ENCODE measurements at places on chromosomes 1 and 21.

DNA sequence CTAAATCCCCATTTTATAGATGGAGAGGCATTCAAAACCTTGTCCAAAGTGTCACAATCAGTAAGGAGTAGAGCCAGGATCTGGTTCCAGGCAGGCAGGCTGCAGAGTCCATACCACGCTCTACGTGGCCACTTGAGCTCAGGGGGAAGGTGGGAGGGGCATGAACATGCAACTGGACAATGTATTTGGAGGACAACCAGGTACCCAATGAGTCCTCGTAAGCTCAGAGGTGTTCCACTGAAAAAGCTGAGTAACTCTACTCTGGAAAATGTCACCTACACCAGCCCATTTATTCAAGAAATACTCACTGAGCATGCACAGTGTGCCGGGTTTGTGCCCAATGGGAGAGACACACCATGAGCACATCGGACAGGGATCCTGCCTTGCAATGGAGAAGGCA lies 11.2 kb upstream of the GUCA2B start:
- no peak for DNase-seq

DNA sequence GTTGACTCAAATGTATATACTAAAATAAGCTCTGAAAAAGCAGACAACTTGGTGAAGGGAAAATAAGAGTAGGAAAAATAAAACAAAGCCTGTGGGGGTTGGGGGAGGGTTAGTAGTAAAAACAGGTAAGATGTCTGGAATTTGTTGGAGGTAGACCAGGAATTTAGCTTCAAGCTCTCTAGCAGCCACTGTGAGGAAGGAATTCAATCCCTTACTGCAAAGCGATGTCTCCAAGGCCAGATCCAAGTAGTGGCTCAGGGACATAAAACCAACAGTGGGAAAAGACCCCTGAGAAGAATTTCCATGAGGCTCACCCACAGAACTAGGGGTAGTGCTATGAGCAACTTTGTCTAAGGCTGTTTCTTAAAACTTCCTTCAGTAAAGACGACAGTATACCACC lies 7.8 kb downstream of the ANGPTL7 start:
- DNase-seq, result no peak

- no peak for DNase-seq
These were observed 120.2 kb upstream of the KCNE2 start for GRCh38 chr21:34243562-34243961.

DNA sequence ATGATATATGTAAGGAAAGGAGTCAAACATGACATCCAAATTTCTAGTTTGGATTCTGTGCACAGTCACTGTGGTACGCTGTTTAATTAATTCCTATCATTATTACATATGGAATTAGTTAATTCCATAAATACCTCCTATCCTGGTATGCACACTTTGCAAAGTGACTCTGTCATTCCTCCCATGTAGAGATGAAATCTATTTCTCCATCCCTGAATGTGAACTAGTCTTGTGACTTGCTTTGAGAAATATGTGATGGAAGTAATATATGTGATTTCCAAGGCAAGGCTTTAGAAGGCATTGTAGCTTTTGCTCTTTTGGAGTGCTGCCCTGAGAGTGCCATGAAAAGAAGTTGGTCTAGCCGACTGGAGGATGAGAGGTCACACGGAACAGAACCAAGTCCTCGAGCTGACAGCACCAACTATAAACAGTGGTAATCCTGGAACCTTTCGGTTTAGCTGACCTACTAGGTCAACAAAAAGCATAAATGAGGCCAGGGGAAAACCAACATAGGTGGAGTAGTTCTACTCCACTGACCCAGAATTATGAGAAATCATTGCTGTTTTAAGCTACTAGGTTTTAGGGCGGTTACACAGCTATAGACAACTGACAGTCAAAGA lies 1.5 kb downstream of the SELENOF start:
- peak; percentile 37 for DNase-seq

Data from GM12878 (cell line).